ENCODE measurements at places on chromosomes 16 and 17. TPM values are rescaled to one million over a fixed set of nuclear protein-coding genes. Genes with fewer than 3 reads are reported as not detected.
A peak's percentile ranks its signal among the peaks of the same experiment; 100 is the strongest.

GRCh38 chr16:88914750-88915368 is 48.4 kb upstream of the PABPN1L start:
- DNase-seq = peak; percentile 77

GRCh38 chr17:76385892-76386786 is 1.7 kb downstream of the SPHK1 start:
- DNase-seq = no peak

DNA sequence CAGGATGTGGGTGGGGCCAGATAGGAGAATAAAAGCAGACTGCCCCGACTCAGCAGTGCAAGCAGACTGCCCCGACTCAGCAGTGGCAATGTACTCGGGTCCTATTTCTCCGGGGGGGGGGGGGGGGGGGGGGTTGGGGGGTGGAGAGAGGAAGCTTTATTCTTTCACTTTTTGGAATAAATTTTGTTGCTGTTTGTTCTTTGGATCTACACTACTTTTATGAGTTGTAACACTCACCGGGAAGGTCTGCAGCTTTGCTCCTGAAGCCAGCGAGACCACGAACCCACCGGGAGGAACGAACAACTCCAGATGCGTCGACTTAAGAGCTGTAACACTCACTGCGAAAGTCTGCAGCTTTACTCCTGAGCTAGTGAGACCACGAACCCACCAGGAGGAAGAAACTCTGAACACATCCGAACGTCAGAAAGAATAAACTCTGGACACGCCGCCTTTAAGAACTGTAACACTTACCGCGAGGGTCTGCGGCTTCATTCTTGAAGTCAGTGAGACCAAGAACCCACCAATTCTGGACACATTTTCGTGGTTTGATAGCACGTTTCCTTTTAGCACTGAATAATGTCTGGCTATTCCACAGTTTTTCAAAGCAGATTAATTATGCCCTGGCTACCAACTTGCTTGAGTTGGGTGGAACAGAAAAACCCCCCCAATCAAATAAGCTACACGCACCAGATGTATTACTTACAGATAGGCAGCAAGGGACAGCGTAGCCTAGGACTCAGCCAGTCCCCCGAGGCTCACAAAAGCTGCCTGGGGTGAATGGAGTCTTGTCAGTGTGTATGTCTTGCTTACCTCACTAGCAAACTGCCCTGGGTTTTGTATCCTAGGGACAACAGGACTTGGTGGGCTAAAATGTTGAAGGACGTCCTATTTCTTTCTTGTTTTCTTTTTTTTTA is 11.9 kb downstream of the FZD2 start:
- no peak for DNase-seq

DNA sequence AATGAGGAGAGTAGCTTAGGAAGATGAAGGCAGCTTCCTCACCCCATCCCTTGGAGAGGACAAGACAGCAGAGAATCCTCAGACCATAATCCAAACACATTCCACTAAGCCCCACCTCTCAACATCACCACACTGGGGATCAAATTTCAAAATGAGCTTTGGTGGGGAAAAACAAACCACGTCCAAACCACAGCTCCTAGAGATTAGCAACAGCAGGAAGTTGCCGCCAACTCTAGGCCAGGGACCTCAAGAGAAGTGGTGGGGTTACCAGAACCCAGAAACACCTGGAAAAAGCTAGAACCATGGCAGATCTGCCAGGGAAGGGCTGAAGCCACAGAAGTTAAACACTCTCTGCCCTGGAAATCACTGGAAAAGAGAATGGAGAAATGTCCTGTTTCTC is 571.6 kb downstream of the HS3ST4 start:
- no peak for DNase-seq

DNA sequence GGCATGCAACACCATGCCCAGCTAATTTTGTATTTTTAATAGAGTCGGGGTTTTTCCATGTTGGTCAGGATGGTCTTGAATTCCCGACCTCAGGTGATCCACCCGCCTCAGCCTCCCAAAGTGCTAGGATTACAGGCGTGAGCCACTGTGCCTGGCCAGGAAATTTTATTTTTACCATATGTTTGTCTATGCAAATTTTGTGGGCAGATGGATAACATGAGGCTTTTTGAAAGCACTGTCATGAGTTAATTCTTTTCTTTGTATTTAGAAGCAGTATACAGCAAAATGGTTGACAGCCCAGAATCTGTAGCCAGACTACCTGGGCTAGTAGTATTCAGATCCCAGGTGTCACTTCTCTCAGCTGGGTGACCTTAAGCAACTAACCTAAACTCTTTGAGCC is 8.5 kb upstream of the KPNB1 start:
- no peak for DNase-seq

DNA sequence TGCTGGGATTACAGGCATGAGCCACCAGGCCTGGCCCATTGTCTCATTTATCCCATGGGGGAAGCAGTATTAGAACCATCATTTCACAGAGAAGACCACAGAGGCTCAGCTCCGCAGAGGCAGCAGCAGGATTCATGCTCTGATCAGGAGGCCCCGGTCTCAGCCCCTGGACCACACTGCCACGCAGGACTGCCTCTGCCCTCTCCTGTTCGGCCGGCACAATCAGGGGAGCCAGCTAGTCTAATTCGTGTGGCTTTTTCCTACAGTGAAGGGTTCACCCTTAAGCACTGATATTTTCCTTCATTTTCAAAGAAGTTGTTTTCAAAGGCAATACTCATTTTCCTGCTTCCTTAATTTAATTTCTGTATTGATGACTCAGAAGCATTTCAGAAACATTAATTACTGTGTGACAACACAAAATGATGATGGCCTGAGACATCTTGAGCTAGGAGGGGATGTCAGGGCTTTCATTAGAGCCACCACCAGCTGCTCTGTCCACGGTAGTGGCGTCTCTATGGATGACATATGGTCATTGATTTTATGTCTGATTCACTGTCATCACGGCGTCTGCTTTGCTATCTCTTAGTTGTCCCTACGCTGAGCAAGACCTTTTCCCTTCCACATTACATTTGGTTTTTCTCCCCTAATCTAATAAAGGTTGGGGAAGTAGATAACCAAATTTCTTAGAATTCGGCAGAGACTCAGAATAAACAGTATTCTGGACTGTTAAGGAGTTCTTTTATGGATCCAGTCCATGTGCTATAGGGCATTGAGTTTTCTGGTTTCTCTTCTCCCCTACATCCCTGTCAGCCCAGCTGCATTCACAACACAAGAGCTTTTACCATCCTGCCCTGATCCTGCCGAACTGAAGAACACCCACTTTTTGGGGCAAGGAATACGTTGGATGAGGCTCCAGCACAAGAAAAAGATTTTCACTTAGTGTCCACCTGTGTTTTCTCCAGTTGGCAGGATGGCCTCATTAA is 314.0 kb downstream of the SLC39A11 start:
- DNase-seq = no peak

DNA sequence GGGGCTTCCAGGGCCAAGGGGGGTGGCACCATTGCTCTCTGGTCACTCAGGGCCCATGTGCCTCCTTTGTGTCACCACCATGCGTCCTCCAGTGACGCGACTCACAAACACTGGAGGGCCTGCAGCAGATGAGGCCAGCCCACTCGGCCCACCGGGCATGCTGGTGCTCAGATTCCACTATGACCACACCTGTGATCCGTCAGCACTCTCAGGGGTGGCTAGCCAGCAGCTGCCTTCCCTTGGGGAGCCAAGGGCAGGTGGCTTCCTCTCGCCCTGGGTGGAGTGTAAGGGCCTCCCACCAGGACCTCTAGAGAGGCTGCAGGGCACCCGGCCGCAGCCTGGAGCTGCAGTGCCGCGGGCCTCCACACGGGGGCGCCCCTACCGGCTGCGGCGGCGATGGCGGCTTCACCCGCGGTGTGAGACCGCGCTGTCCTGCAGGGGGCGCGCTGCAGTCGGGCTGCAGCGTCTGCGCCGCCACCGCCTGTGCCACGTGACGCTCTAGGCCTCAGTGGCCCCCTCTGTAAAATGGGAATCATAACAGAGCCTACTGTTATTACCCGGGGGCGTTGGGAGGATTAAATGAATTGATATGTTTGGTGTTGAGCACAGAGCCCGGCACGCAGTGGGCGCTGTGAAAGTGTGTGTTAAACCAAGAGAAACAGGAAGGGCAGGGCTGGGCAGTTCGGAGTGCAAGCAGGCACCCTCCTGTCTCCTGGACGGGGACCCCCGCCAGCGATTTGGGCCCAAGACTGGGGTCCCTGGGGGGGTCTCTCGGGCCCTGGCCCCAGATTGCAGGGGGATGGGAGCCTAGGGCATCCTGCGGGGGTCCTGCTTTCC is 192.4 kb upstream of the GSE1 start:
- peak; percentile 22 for DNase-seq

GRCh38 chr17:4004517-4005295 is 40.5 kb upstream of the ATP2A3 start:
- DNase-seq = no peak

DNA sequence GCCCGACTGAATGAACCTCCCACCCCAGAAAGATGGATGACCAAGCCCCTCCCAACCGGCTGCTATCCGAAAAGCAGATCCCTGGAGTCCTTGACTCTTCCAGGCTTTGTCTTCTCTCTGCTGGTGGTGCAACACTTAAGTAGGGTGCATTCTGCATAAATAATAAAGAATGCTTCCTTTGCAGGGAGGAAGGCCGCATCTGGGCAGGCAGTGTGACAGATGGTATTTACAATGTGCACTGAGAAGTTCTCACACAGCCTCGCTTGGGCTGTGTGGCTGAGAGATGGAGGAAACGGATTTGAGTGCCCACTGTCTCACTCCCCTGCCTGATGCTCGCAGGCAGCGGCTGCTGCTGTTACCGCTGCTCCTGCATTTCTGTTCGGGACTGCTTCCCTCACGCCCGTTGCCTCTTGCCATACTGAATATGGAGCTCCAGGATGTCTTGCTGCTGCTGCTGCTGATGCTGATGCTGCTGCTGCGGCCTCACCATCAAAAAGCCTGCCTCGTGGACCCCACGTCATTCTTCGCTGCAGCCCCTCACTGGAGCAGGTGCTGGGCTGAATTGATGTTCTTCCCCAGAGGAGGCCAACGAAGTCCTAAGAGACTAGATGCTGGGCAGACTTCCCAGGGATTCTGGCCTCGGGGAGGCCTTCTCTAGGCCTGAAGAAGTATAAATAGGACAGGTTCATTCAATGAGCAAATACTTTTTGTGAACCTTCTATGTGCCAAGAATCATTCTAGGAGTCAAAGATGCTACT is 7.1 kb upstream of the RHBDL3 start:
- no peak for DNase-seq

DNA sequence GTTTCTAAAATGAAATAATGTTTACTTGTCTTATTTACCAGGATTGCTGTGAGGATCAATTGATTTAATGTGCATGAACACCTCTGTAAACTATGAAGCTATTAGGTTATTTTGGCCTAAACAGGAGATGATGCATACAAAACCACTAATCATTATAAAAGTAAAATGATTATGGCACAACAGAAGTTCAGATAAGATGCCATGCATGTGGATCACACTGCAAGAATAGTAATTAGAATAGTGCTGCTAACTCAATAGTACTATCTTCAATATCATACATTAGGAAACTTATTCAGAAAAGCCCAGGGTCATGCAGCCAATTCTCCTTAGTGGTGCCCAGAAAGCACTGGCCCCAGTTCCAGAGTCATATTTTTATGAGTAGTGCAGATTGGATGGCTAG is 66.9 kb downstream of the TMEM100 start:
- no peak for DNase-seq

- DNase-seq = no peak
Observed at GRCh38 chr16:47984669-47985068, 171.1 kb downstream of the ABCC12 start.

GRCh38 chr17:12553625-12554024 is 112.1 kb upstream of the MYOCD start:
- DNase-seq = no peak

DNA sequence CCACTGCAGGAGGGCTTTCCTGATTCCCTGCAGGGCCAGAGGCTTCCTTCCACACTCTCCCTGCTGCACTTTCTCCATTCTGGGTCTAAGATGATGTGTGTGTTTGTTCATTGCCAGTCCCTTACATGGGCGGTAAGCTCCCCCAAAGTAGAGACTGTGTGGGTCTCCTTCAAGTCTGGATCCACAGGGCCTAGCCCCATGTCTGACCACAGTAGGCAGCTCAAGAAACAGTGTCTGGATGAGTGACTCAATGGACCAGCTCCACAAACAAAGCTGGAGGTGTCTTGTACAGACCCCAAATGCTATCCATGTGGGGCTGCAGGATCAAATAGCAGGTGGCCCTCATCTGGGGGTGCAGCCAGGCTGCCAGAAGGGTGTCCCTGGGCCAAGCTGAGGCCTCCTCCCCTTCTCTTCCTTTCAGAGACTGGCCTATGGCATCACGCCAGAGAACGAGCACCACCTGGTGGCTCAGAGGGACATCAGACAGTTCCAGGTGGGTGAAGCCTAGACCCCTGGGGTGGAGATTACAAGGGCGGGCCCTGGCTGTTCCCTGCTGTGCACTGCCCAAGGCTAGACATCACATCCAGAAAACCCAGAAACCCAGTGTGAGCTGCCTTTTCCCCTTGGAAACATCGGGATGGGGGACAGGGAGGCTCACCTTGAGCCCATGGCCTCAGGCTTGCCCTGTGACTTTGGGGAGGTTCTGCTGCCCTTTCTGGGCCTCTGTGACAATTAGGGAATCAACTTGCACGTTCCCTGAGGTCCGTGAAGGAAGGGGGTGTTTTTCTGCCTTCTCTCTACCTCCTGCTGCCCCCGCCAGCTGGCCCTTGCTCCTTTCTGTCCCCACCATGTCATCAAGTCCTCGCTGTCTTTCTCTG is 45.9 kb downstream of the SLC6A2 start:
- DNase-seq = no peak

DNA sequence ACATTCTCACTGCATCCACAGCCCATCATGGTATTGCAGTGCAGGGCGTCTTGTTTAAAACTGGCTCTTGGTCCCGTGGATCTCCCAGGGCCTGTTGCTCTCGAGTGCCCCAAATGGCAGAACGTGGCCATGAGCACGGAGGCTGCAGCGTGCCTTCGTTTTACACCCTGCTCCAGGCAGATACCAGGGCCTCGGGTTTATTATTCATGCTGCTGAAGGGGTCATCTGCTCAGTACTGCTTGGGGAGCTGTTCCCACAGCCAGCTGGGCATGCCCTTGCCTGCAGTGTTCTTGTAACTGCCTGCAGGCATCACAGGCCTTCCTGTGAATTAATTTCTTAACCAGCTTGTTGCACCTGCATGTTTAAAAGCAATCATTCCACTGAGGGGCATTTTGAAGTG is 129.7 kb upstream of the CHMP6 start:
- DNase-seq = no peak

- no peak for DNase-seq
Observed at GRCh38 chr16:83205896-83206295, 579.1 kb downstream of the CDH13 start.

GRCh38 chr16:54287131-54288029 is 793 bp upstream of the IRX3 start:
- no peak for DNase-seq

The C1QL1 gene
- total RNA-seq = 0.20 TPM

The TERF2IP gene
- total RNA-seq = 50.1 TPM

The MYBBP1A gene
- 30.2 TPM for total RNA-seq

The FOXC2 gene
- 0.10 TPM for total RNA-seq

The NAGS gene
- total RNA-seq = 0.49 TPM

The ZNF205 gene
- 6.1 TPM for total RNA-seq

The SDR42E1 gene
- 7.2 TPM for total RNA-seq

The MED1 gene
- 22.1 TPM for total RNA-seq

The SRP68 gene
- total RNA-seq = 48.8 TPM

The DOK4 gene
- total RNA-seq = 12.6 TPM

The ANKRD40CL gene
- total RNA-seq = not detected

The KCNJ16 gene
- total RNA-seq = 0.69 TPM

The TNFSF12 gene
- 4.5 TPM for total RNA-seq
